ENCODE measurements at places on chromosomes 7 and 10.
A peak's percentile ranks its signal among the peaks of the same experiment; 100 is the strongest.

DNA sequence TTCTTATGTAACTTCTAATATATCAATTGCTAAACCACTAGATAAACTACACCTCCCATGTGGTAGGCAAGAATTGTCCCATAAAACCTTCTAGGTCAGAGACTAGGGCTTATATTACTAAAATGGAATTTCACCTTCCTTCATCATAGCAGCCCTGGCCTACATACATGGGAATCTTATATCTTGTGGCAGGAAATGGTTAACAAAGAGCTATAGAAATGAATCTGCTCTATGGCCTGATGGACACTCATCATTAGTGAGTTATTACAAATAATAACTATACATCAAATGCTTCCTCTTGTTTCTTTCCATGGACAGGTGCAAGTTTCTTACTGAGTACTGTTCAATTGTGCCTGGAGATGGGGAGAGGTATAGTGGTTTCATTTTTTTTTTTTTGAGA, 62.3 kb upstream of the PDLIM1 start:
- no peak for DNase-seq

DNA sequence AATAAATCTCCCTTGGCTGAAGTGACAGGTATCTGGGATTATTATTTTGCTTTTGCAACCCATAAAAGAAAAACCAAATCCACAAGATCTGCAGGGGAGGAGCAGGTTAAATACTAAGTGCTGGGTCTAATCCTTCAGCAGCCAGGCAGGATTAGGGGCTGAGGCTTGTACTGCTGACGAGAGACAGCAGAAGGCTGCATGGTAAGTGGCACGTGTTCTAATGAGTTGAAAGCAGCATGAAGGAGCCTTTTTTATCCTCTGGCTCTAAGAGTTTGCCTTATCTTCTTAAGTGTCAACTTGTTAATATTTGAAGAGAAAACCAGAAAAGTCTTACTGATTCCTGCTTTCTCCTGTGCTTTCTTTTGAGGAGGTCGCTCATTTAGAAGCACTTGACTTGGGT, 50.0 kb downstream of the LYZL2 start:
- DNase-seq: no peak

DNA sequence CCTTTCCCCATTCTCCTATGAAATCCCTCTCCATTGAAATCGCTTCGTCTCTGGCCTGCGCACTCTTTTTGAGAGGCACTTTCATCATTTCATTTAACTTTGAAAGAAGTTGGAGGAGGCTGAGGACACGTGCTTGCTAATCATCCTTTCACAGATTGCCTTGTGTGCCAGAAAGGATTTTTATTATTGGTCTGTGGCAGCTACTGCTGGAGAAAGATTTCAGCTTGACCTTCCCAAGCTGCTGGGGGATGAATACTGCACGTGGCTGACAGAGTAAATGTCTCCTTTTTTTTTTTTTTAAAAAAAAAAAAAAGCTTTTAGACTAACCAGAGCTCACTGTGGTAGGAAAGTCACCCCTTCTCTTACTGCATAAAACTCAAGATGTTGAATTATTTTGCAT, 44.2 kb upstream of the KCNIP2 start:
- DNase-seq: no peak

DNA sequence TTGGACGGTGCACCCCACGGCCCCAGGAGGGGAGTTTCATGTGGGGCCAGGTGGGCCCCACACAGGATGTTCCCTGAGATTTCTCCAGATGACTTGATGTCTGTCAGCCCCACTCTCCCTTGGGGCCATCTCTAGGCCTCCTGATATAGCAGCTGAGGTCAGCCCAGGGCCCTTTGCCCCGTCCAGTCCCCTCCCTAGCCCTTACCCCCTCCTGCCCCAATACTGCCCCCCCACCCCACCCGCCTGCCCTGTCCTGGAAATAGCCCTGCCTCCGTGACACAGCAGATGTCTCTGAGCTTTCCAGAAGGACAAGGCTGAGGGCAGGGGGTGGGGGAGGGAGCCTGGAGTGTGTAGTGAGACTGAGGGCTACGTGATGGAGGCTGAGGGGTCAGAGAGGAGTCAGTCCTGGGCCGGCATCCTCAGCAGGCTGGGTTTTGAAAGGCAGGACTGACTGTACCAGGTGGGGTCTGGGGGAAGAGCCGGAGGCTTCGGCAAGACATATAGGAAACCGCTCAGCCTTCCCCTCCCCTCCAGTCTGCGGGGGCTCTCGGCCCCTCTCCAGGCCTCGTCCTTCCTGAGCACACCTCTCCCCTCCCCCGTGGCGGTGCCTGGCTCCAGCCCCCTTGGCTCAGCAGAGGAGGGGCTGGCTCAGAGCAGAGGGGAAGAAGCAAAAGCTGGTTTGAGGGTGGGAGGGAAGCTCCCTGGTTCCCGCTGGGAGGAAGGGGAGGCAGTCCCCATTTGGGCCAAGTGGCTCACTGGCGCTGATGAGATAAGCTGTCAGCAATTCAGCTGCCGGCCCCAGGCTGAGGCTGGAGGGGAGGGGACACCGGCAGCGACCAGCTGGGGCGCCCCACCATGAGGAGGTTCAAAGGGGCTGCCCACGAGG, 2.0 kb downstream of the FLNC start:
- DNase-seq: no peak

- DNase-seq: no peak
Observed at GRCh38 chr10:130742941-130743675, 568.4 kb downstream of the TCERG1L start.

GRCh38 chr7:116951366-116952292, 1.7 kb upstream of the ST7 start:
- no peak for DNase-seq

DNA sequence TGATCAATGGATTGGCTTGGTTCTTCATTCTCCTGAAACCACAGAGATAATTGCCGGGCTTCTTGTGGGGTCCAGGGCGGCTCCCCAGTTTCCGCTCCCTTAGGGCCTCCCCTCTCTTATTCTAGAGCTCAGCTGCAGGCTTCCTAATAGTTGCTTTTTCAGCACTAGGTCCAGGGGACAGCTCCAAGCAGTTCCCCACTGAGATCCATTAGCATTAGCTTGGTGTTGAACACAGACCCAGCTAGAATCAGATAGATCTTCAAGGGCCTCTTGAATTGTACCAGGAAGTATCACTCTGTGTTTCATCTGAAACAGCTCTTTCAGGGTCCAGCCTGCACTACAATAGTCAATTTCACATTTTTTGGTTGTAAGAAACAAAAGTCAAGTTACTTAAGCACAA, 238.7 kb downstream of the SEC23IP start:
- DNase-seq: no peak

DNA sequence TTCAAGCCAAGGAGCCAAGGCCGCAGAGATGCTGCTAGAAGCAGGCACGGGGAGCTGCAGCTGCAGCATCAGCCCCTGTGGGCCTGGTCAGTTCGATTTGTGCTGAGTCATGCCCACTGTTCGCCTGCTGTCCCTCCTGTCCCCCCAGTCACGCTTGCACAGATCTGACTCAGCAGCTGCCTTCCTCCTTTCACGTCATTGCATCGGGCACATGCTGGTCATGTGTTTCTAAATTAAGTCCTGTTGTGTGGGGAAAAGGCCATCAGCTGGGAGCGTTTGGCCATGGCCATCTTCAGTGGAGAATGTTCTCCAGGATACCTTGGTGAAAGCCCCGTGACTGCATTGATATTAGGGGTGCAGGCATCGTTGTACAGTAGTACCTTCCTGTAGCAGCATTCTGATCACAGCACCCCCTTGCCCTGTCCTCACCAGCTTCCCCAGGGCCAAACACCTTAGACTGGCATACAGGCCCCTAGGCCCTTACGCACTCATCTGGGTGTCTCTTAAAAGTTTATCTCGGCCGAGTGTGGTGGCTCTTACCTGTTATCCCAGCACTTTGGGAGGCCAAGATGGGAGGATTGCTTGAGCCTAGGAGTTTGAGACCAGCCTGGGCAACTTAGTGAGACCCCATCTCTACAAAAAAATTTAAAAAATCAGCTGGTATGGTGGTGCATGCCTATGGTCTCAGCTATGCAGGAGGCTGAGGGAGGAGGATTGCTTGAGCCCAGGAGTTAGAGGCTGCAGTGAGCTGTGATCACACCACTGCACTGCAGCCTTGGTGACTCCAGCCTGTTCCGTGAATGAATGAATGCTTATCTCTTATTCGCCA, 23.2 kb downstream of the POR start:
- no peak for DNase-seq

- no peak for DNase-seq
Observed at GRCh38 chr10:13994932-13995331, 335.8 kb downstream of the FRMD4A start.

- no peak for DNase-seq
Observed at GRCh38 chr10:132163278-132163765, 23.4 kb upstream of the DPYSL4 start.

- DNase-seq: no peak
Observed at GRCh38 chr10:43260117-43260761, 6.6 kb downstream of the RASGEF1A start.

- no peak for DNase-seq
Observed at GRCh38 chr7:95630702-95631458, 34.6 kb upstream of the PDK4 start.

- DNase-seq: no peak
Observed at GRCh38 chr10:22626784-22627183, 87.6 kb downstream of the PIP4K2A start.

- no peak for DNase-seq
Observed at GRCh38 chr7:74000489-74001149, 27.4 kb upstream of the ELN start.

DNA sequence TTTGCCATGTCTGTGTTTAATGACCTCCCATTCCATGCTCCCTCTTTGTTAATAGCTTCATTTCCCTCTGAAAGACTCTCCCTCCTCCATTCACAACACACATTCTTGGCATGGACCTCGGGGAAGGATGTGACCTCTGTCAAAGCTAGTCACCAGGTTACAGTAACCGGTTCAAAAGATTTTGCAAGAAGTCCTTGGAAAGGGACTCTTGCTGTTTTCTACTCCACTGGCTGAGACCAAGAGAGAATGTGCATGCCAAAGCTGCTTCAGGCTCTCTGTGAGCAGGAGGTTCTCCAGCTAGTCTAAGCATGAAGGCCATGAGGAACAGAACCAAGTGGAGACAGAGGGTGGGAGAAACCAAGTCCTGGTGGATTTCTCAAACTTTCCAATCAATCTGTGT, 732.6 kb downstream of the CCSER2 start:
- DNase-seq: no peak

DNA sequence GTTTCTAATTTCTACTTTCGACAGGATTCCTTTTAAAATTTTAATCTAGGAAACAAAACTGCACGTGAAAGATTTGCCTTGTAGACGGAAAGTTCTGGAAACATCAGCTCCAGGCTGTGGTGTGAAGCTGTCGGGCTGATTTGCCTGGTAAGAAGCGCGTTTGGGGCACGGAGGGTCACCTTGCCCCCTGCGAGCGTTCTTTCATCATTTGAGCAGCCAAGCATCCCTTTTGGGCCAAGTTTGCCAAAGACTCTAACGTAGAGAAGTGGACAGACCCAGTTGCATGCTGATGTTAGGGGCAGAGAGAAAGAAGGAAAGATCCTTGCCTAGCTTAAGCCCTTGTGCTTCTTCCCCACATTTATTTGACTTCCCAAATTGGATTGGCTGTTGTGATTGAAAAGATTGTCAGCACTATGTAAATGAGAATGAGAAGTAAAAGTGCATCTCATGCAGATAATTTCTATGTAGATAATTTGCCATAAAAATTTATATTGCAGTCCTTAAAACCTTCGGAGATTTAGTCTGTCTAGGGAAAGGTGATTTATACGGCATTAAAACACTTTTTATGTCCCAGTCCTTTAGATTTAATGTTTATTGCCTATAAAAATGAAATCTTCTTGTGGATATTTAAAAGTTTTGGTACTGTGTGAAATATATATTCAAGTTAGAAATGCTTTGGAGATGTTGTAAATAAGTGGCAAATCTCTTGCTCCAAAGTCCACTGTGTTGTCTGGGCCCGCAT, 76.1 kb downstream of the CUX1 start:
- DNase-seq: no peak

GRCh38 chr7:132109769-132110168, 466.5 kb downstream of the PLXNA4 start:
- no peak for DNase-seq

DNA sequence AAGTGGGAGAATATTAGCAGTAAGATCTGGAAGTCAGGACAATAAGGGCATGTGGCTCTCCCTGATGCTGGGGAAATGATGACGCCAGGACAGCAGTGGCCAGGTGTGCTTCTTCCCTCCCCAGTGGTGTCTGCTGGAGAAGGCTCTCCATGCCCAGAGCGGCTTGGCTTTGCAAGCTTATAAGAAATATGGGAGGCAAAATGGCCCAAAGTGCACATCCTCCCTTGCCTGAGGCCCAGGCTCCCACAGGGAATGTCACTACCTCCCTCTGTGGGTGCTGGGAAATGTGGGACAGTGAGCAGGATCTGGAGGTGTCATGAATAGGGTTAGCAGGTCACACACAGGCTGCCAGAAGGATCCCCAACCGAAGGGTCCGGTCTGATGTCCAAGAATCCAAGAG, 17.1 kb upstream of the ZNF488 start:
- DNase-seq: no peak

GRCh38 chr7:134678115-134678514, 31.5 kb downstream of the BPGM start:
- DNase-seq: no peak

DNA sequence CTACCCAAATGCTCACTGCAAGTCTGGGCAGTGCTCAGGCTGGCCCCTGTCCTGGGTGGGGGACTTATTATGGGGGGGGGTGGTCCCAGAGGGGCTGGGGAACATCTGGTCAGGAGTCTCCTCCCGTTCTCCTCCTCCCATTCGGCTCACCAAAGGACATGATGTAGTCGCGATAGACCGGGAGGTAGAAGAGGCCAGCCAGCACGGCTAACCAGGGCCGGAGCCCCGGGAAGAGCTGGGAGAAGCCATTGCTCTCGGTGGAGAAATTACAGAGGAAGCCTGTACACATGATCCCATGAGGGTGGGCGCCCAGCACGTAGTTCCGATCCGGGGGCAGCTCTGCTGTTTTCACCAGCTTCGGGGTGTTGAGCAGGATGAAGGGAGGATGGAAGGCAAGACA, 2.4 kb downstream of the MOGAT3 start:
- DNase-seq: no peak

GRCh38 chr10:71842422-71842821, 8.6 kb downstream of the PSAP start:
- no peak for DNase-seq

GRCh38 chr10:131635564-131636015, 265.2 kb upstream of the PPP2R2D start:
- peak; percentile 39 for DNase-seq

- no peak for DNase-seq
Observed at GRCh38 chr10:1643161-1643907, 94.0 kb downstream of the ADARB2 start.

DNA sequence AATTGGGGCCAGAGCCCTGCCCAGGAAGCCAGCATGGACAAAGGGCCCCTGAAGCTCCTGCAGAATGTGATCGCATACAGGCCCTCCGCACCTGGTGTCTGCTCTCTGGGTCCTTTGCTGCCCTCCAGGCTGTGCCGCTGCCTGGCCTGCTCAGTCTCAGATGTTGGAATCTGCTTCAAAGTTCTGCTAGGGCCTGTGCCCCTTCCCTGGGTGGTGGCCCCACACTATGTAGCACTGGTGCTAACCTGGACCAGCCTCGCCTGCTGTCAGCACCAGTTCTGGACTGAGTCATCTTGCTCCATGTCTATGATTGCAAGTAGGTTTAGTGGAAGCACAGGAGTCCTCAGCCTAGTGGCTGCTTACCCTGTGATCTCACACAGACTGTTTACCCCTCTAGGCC, 6.3 kb downstream of the MAT1A start:
- DNase-seq: no peak

GRCh38 chr10:112562809-112563663, 116.0 kb downstream of the VTI1A start:
- no peak for DNase-seq

Data from SW 1271 (cell line).